ENCODE measurements at places on chromosomes 6 and 20.
A peak's percentile ranks its signal among the peaks of the same experiment; 100 is the strongest.

- DNase-seq: no peak
Measured at GRCh38 chr6:137472641-137473137, 21.5 kb downstream of the OLIG3 start.

DNA sequence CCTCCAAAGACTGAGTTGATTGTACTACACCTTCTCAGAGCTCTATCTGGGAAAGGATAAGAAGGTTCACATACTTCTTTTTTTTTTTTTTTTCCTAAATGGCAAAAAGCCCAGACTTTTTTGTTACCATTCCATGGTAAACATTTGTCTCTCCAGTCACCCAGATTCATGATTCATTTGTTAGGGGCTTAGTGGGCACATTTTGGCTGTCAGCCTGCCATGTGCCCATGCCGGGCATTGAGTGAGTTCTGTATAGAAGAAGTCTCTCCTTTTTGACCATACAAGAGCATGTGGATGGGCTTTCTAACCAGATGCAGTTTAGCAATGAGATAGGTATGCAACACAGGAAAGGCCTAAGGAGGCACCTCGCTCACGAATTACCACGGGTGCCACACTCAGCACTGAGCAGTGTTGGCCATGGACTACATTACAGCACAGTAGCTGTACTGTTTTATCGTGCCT lies 447.5 kb upstream of the HSF2 start:
- no peak for DNase-seq

DNA sequence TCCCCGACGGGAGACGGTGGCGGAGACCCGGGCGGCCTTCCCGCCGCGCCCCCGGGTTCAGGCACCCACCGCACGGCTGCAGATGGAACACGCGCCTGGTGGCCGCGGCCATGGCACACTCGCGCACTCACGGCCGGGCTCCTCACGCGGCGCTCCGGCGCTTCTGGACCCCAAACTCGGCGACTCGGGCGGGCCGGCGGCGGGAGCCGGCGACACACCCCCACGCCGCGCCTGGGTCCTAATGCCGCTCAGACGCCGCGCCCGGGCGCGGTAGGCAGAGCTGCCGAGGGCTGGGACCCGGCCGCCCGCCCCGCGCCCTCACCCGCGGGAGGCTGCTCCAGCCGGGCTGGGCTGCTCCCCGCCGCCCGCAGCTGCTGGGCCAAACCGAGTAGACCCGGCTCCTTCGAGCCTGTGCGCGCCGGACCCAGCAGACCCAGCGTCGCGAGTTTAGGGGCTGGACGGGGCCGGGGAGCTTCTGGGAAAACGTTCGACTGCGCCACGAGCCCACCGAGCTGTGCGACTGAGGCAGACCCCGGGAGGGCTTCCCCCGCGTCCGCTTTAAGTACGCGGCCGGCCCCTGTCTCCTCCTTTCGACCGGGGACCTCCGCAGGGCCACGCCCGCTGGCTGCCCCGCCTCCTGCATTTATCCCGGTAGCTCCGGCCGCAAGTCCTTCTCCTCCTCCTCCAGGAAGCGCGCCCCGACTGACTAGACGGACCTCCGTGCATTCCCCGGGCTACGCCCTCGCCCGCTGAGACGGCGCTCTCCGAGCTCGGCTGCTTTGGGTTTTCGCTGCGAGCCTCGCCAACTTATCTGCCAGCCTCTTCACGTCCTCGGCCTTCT lies at the start of gene SLC4A11:
SLC4A11 (minus strand) TSS at position 165 of the 841 bp plus-strand sequence; CDS start at position 112, 53 bp downstream.
- DNase-seq: peak; percentile 44

- DNase-seq: peak; percentile 86
Measured at GRCh38 chr6:143427109-143427817, 23.2 kb downstream of the ADAT2 start.

DNA sequence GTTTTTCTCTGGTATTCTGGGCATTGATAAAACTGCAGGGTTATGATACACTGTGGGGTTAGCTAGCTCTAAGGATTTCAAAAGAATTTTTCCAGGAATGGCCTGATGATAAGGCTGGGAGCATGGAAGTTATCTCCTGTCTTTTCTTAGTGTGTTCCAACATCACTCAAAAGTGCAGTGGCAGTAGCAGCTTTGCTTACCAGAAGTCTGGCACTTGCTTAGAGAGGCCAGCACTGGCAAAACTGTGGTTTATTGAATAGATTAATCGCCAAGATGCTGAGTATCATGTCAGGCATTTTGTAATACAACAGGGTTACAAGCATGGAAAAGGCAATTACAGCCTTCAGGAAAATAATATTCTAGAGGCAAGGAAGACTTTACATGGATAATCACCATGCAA lies 719.5 kb upstream of the GJE1 start:
- no peak for DNase-seq

DNA sequence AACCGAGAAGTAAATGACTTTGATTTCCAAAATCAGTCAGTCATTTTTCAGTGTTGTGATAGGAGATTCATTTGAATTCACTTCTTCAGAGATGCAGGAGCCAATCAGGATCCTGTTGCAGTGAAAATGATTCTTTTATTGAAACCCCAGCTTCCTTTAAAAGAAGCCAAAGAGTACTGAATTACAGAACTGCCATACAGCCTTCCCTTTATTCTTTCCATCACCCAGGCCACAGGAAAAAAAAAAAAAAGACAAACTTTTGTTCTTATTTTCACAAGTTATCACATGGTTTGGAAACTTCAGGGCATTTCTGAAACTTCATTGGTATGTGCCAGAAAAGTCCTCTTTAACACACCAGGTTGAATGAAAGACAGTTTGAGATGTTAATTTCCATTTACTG lies 1.8 kb upstream of the CARMIL1 start:
- no peak for DNase-seq

DNA sequence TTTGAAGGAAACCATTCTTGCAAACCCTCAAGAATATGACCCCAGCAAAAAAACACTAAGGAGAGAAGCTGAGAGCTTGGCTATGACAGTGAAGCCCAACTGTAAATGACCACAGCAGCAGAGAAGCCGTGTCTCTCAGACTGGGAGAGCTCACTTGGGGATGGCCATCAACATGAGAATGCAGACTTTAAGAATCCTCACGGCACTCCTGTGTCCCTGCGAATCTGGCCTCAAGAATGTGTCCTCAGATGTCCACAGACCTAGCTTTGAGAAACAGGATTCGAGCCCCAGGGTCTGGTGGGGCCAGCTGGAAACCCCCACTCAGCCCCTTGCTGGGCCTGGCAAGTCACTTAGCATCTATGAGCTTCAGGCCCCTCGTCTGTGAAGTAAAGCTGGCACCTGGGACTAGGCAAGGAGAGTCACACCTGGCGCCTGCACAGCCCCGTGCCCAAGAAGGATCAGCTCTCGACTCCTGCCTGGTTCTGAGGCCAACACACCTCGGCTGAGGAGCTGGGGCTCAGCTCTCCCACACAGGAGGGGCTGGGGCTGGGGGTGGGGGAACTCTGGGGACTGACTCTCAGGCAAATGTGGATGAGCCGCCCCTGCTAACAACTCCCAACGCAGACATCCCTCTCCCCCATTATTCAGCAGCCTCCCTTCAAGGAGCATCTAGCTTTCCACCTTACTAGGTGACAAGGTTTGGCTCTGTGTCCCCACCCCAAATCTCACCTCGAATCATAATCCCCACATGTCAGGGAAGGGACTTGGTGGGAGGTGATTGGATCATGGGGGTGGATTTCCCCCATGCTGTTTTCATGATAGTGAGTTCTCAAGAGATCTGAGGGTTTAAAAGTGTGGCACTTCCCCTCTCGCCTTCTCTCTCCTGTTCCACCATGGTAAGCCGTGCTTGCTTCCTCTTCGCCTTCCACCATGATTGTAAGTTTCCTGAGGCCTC lies 97.7 kb downstream of the GRM4 start:
- no peak for DNase-seq

DNA sequence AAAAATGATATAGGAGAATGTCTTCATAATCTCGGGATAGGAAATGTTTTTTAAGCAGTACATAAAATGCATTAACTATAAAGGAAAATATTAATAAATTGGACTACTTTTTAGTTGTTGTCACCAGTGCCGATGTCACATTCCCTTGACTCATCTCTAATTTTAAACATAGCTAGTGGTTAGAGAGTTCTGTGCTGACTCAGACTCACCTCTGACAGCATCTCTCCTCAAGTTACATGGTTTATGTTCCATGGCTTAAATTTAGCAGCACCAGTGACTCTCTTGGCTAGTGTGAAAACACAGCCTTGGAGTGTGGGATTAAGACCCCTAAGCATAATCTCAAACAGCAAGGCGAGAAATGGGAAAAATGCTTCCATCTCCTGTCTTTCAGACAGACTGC lies 311.8 kb upstream of the MMS22L start:
- DNase-seq: no peak
